ENCODE measurements at places on chromosomes 2 and 18.

DNA sequence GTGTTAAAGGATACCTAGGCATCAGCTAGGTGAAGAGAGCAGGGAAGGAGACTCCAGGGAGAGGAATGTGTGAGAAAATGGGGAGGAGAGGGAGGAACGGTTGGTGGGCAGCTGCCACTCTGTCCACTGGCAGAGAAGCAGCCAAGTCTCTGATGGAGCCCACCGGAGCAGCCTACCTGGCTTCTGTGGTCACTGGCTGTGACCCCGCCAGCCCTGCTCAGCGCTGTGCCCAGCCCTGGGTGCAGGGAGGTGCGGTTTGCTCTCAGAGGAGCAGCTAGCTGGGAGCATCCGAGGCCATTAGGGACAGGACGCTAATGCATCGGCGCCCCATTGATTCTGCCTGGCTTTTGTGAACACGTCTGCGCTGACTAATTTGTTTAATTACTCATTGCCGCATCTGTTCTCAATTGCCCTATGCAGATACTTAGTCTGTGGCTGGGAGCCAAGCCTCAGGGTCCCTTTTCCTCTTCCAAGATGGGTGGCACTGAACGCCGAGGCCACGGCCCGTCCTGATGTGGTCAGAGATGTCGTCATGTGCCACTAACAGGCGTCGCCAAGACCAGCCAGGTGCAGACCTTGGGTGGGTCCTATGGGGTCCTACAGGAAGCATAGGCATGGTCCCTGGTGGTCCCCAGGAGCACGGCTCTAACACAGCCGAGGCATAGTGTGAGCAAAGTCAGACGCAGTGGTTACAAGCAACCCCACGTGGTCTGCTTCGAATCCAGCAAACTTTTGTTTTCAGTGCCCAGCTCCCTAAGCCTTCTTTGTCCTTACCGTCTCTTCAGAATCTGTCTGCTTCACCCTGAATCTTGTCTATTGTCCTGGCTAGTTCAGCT lies 82.0 kb downstream of the RRM2 start:
- DNase-seq, result no peak

- DNase-seq, result no peak
These were observed 695 bp upstream of the SCYGR2 start for GRCh38 chr2:227597998-227598397.

GRCh38 chr2:169676357-169676756 lies 17.8 kb downstream of the CFAP210 start:
- no peak for DNase-seq

DNA sequence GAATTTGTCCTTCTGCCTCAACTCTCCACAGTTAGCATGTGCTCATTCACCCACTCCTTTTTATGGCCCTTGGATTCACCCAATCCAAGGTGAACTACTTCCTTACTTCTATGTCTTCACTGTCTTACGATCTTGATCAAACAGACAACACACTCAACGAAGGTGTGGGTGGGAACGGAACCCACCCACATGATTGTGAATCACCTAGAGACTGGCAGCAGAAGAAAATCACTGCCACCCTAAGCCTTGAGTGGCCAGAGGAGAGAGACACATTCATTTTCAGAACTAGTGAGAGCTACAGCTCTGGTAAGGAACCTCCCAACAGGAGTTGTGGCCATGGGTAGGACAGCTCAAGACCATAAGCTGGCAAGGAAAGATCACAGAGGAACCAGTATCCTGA lies 194.3 kb downstream of the PLCL1 start:
- no peak for DNase-seq

DNA sequence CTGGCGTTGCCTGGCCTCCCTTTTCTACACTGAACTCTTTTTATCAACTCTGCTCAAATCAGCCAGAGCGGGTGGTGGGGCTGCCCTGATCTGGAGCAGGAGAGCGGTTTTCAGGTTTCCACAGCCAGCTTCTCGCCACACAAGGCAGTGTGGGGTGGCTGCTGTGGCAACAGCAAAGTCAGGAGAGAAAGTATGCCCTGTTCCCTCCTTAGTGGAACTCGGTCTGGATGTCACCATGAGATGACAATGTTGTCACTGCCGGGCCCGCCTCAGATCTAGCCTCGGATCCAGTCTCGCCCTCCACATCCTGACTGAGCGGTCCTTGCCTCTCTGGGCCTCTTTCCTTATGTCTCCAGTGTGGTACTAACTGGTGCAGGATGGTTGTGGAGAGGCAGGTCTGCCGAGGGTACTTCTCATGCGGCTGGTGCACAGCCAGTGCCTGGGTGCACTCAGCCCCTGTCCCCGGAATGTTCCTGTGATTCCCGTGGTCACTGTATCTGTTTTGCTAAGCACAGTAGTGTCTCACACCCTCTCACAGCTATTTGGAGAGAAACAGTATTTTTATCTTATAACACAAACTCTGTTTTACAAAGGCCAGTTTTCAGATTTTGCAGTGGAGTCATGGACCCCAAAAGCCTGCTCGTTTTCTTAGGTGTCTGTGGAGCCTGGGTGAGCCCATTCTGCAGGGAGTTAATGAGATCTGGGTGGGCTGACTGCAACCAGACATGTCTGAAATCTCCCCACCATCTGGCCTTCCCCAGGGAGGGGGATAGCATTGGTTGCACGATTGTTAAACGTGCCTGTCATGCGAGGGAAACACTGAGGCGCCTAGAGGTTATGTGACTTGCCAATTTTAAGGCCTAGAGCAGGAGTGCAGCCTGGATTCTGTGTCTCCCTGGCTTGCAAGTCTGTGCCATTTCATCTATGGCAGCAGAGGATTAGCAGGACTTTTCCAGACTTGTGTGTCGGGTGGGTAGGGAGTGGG lies 261.1 kb upstream of the AGAP1 start:
- no peak for DNase-seq

GRCh38 chr2:43199492-43200488 lies 26.6 kb downstream of the ZFP36L2 start:
- DNase-seq, result no peak

DNA sequence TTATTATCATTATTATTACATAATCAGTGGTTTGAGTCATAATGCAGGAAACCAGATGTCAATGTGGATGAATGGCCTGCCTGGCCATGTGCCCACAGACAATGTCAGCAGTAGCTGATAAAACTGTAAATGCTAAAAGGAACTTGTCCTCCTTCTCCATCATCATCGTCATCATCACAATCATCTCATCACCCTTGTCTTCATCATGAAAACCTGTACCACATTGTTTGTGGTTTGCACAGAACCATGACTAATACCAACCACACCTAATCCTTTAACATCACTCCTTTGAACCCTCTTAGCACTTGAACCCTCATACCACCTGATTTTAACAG lies 96.0 kb downstream of the HNMT start:
- no peak for DNase-seq

DNA sequence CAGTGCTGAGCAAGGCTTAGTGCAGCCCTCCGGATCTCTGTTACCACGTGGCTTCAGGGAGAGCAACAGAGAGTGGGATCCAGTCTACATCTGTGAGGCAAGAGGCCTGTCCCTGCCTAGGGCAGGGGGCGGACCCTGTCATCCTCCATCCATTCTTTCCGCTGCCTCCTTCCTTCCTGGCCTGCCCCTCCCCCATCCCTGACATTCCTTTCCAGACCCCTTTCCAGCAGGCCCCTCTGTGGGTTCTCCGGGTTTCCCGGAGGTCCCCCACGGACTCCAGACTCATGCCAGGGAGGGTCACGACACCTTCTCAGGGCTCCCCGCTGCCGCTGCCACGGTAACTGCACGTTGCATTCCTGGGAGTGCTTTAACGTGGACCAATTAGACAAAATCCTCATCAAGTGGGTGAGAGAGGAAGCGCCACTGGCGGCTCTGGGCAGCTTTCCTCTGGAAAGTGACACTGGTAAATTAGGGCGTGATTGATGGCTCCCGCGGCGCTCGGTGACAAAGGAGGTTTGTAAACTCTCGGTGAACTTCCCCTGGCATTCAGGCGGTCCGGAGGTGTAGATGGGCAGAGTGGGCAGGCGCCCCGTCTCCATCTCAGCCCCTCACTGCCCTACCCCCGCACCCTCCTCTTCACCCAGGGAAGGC lies 11.4 kb downstream of the ATOH8 start:
- no peak for DNase-seq

GRCh38 chr2:97720746-97721145 lies 7.4 kb downstream of the ZAP70 start:
- no peak for DNase-seq

DNA sequence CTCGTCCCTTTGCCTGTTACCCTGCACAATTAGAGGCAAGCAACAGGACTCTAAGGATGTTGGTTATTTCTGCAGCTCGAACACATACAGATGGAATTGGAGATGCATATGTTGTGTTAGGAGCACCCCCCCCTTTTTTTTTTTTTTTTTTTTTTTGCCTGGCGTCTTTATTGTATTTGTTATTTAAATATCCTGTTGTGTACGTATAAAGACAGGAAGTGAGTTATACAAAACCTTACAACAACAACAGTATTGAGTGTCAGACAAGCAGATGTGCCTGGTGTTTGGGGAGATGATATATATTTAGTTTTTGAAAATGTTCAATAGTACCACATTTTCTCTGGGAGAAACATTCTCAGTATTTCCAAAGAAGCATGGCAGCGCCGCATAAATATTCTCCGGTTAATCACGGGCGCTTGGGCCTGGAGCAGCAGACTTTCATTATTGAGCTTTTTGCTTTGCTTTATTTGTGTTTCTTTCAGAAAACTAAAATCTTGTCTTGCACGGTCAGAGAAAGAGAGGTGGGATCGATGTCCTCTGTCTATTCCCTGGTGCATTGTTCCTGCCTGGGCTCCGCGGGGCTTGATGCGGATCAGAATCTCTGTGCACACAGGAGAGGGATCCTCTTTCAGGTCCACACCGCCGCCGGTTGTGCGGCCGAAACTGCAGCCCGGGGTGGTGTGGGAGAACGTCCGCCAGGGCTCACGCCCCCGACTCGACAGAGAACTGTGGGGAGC lies 23.2 kb upstream of the ZNF516 start:
- DNase-seq, result no peak

- no peak for DNase-seq
These were observed 17.7 kb upstream of the ACTR3 start for GRCh38 chr2:113872201-113872600.

DNA sequence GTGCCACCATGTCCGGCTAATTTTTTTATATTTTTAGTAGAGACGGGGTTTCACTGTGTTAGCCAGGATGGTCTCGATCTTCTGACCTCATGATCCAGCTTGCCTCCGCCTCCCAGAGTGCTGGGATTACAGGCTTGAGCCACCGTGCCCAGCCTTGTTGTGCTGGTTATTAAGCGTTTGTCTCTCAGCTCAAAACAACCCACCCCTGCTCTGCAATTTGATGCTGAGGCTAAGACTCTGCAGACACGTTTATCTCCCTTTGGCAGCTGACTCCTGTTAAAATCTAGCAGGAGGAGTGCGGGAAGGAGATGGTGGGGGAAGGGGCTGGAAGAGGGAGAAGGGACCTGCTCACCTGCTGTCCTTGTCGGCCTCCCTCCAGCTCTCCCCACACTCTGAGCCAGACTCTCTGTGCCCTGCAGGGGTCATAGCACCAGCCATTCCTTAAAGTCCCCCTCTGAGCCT lies 29.9 kb upstream of the IMPA2 start:
- no peak for DNase-seq

- no peak for DNase-seq
These were observed 3.6 kb upstream of the GYPC start for GRCh38 chr2:126652323-126652891.

DNA sequence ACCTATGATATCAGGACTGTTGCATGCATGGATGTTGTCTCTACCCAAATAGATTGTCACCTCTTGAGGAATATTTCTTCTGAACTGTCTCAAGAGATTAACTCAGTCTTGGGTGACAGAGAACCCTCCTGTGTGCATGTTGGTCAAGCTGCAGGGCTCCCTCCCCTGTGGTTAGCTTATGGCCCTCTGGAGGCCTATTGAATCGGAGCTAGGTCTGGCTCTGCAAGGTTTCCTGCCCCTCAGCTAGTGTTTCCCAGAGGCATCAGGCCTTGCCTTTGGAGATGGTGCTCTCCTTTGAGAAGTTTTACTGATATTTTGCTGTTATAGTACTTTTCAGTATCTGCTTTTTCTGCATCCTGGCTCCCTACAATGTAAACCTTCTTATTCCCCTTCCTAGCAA lies 769.2 kb upstream of the FAM98A start:
- no peak for DNase-seq

- DNase-seq, result no peak
These were observed 638.0 kb downstream of the NYAP2 start for GRCh38 chr2:226037526-226037925.

GRCh38 chr2:68594674-68595492 lies 48.5 kb upstream of the PROKR1 start:
- DNase-seq, result no peak

DNA sequence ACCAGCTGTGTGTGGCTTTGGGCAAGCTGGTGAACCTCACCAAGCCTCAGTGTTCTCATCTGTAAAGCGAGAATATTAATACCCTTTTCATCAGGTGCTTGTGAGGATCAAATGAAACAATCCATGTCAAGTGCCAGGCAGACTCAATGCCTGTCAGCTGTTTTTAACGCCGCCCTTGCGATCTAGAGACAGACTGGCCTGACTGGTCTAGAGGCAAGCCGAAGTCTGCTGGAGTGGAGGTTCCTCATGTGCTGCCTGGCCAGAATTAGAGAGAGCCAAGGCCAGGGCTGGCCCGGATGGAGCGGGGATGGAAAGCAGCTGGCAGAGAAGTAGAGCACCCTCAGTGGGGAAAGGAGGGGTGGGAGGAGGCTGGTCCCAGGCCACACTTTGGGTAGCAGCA lies 74.5 kb upstream of the B3GNT7 start:
- no peak for DNase-seq

DNA sequence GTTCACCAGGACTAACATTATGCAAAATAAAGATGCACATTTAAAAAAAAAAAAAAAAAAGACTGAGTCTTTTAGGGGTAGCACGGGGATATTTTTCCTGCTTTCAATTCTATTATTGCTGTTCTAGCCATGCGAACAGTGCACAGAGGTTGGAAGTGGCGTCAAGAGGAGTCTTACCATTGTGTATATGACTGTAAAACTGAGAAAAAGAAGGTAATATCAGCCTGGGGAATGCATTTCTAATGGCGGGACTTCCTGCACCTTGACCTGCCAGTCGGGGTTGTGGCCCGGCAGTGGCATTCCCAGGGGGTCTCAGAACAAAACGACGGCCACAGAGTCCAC lies 48.5 kb upstream of the ATP6V1B1 start:
- DNase-seq, result no peak

- DNase-seq, result no peak
These were observed 35.6 kb downstream of the ACTR2 start for GRCh38 chr2:65263262-65263661.

DNA sequence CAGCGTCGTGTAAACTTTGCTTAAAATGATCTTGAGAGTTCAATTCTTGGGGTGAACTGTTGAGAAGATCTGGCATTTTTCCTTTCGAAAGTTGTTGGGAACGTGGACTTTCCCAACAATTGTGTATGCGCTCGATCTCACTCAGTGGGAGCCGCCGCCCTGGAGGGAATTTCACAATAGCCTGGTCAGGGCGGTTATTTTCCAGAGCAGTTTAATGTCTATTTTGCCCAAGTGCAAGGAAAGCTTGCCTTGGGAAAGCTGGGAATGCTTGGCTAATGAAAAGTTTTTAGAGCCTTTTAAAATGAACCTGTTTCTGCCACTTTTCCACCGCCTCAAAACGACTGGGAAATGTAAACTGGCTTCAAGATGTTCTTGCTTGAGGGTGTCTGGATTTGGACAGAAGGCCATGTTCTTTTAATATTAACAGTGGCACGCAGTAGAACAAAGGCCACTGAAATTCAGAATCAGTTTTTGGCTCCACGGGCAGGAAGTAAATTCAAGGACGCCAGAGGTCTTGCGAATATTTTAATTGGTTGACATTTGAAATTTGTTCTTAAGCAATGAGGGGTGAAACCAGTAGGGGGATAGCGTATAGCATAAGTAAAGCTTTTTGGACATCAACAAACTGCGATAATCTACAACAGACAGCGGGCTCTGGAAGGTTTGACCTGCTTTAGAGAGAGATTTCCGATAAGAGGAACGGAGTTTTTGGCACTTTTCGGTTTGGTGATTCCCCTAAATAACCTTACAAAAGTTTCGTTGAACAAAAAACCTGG lies 1.2 kb downstream of the CFLAR start:
- DNase-seq, result peak; percentile 69

All from pons (tissue), 1 donor.